ENCODE measurements at places on chromosomes 16 and 17.

DNA sequence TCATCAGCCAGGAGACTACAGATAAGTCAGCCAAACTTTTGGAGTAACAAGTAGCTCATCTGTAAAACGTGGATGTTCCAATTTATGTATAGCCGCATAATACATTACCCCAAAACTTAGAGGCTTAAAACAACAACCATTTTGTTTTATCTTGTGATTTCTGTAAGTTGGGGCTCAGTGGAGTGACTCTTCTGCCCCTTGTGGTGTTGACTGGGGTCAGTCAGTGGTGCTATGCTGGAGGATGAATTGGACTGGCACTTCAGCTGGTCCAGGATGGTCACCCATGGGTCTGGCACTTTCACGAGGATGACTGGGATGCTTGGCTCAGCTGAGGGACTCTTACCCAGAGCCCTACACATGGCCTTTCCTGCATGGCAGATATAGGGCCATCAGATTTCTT is 172.5 kb downstream of the WWOX start:
- DNase-seq: no peak

- no peak for DNase-seq
These were observed 58.7 kb upstream of the ZNF423 start for GRCh38 chr16:49914657-49915056.

GRCh38 chr16:29912087-29912486 is 11.8 kb downstream of the ASPHD1 start:
- DNase-seq: no peak

GRCh38 chr17:68353111-68353521 is 61.8 kb downstream of the ARSG start:
- DNase-seq: no peak

- no peak for DNase-seq
These were observed 307.4 kb upstream of the AXIN2 start for GRCh38 chr17:65868881-65869280.

- DNase-seq: no peak
These were observed 1.1 kb downstream of the CAMTA2 start for GRCh38 chr17:4986403-4986802.

DNA sequence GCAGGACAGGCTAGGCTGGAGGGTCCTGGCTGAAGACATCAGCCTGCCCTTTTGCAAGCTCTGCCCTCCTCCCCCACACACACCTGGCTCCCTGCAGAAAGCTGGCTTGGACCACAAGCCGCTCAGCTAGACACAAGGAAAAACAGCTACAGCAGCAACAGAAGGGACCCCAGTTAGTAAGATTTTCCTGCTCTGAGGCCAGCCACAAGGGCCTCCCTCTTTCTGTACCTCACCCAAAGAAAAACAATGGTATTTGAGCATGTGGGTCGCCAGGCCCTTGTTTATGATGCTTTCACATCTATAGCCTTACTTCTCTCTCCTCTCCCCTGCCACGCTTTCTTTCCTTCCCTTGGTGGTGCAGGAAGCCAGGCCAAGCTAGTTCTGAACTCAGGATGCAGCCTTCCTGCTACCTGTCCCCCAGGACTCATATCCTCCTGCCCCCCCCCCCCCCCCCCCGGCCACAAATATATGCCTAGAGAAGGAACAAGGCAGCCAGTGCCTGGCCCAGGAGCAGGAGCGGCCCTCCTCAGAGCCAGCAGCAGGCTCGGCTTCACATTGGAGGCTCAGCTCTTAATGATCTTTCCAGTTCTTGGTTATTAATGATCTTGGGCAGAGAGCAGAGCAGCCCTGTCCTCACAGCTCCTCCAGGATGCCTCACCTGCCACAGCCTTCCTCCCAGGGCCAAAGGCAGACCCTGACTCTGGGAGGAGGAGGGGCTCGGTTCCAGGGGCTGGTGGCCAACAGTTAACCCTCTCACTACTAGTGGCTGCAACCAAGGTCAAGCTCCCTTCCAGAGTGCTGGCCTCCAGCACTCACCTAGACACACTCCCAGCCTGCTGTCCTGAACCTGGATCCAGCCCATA is 19.5 kb downstream of the GRIN2C start:
- no peak for DNase-seq

DNA sequence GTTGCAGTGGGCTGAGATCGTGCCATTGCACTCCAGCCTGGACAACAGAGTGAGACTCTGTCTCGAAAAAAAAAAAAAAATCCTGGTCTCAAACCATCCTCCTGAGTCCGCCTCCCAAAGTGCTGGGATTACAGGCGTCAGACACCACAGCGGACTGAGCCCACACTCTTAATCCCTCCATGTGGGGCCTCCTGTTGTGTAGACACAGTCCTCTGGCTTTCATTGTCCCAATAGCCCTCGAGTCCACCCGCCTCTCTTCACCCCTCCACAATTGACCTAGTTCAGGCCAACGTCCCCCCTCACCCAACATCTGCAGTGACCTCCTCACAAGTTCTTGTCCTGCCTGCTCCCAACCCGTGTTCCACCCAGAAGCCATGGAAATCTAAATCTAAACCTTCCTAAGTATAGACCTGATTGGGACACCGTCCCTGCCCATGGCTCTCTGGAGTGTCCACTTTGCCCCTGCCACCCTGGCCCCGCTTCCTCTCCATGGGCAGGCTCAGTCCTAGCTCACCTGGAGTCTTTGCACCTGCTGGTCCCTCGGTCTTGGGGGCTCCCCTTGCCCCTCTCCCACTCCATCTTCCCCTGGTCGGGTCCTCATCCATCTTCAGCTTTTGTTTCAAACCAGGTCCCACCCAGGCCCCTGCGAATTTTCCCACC is 46.7 kb downstream of the HAPSTR1 start:
- no peak for DNase-seq

GRCh38 chr16:58699151-58699550 is 14.6 kb upstream of the SLC38A7 start:
- no peak for DNase-seq

GRCh38 chr16:85129876-85130704 is 17.8 kb upstream of the CIBAR2 start:
- no peak for DNase-seq

DNA sequence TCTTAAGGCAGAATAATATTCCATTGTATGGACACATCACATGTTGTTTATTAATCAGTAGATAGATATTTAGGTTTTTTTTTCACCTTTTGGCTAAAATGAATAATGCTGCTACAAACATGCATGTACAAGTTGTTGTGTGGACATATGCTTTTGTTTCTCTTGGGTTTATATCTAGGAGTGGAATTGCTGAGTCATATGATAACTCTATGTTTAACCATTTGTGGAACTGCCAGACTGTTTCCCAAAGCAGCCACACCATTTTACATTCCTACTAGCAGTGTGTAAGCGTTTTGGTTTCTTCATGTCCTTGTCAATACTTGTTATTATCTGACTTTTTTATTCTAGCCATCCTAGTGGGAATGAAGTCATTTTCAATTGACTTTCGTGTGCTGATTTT is 21.3 kb downstream of the CYLD start:
- no peak for DNase-seq

- DNase-seq: no peak
These were observed 6.7 kb upstream of the TLCD3A start for GRCh38 chr17:725746-726145.

GRCh38 chr16:77967054-77967904 is 55.1 kb upstream of the CLEC3A start:
- DNase-seq: no peak

DNA sequence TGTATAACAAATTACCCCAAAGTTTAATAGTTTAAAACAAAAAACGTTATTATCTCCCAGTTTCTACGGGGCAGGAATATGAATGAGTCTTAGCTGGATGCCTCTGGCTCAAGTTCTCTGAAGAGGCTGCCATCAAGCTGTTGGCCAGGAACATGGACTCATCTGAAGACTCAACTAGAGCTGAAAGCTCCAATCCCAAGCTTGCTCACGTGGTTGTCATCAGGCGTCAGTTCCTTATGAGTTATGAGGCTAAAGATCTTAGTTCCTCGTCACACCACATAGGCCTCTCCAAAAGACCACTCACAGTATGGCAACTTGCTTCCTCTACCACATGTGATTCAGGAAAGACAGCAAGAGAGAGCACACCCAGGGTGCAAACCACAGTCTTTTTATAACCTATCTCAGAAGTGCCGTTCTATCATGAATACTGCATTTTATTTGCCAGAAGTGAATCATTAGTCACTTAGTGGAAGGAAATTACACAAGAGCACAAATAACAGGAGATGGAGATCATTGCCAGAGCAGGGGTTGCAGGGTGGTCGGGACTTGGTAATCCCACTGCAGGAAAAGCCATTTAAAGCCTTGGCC is 48.7 kb upstream of the NLK start:
- DNase-seq: no peak

- no peak for DNase-seq
These were observed 42.6 kb downstream of the KLHDC4 start for GRCh38 chr16:87723226-87723623.

- DNase-seq: no peak
These were observed 19.5 kb downstream of the LYRM1 start for GRCh38 chr16:20920091-20920490.

DNA sequence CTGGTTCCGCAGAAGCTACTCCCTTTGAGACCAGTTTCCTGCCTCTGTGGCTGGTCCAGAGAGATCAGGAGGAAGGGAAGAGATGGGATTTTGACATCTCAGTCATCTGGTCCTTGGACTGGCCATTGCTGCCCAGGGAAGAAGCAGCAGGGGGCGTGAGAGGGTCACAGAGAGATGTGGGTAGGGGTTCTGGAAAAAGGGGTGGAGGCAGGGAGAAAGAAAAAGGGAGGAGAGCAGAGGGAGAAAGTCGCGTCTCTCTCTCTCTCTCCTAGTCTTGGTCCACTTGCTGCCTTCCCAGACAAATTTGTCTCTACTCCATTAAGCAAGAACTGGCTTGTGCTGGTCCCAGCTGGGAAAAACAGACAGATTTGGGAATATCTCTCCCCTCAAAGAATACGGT is 4.4 kb downstream of the SHBG start:
- DNase-seq: no peak

DNA sequence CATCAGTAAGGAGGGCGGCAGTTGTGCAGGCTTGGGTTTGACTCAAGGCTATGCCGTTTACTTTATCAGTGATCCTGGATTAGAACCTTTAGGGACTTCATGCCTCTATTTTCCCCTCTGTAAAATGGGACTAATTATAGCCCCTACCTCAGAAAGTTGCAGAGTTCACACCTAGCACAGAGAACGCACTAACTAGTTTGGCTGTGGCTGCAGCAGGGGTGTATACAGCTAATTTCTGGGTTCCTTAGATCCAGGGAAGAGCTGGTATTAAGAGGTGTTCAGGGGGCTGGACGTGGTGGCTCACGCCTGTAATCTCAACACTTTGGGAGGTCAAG is 267.3 kb downstream of the CPPED1 start:
- DNase-seq: no peak

- DNase-seq: no peak
These were observed 36.4 kb upstream of the CCDC182 start for GRCh38 chr17:57781386-57782061.

DNA sequence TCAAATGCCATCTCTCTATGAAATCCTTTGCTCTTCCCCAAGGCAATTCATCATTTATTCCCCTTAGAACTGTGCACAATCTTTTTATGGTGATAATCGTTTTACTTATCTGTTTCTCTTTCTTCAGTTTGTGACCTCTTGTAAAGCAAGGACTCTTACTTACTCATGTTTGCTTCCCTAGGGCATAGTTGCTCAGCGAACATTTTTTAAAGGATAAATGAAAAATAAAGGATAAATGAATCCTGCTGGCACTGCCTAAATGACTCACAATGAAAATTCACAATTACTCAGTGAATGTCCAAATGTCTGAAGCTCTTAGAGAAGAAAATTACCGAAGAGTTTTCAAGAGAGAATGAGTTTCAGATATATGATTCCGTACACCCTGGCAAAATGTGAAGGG is 671.7 kb downstream of the CDH11 start:
- no peak for DNase-seq

DNA sequence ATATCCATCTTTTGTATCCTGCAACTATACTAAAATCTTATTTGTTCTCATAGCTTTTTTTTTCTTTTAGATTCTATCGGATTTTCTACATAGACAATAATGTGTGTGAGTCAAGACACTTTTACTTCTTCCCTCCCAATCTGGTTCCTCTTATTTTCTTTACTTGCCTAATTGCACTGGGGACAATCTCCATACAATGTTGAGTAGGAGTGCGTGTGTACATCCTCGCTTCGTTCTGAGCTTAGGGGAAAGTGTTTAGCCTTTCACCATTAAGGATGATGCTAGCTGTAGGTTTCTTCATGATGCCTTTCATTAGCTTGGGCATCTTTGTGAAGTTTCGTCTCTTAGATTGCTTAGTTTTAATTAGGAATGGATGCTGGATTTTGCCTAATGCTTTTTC is 2.9 kb downstream of the SPATA32 start:
- DNase-seq: no peak

GRCh38 chr16:5895137-5895536 is 797.5 kb upstream of the EEF2KMT start:
- no peak for DNase-seq

DNA sequence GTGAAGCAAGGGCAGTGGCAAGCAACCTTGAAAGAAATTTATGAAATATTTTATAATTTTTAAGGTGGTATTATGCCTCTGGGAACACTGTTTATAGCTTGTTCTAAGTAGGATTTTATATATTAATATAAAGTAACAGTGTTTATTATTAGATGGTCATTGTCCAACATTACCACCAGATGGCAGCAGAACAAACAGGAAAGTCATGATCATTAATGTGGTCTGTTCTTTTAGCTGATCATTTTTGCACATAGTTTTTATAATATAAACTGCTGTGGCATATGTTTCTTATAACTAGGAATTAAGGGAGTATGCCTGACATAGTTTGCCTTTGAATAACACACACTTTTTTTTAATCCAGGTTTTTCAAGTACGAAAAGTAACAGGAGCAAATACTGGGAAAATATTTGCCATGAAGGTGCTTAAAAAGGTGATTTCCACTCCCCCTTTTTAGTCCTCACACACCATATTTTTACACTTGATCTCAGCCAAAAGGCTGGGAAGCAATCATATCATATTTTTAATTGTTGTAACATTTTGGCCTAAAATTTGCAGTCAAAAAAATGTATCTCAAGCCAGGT is 21.4 kb downstream of the RPS6KB1 start:
- DNase-seq: no peak

DNA sequence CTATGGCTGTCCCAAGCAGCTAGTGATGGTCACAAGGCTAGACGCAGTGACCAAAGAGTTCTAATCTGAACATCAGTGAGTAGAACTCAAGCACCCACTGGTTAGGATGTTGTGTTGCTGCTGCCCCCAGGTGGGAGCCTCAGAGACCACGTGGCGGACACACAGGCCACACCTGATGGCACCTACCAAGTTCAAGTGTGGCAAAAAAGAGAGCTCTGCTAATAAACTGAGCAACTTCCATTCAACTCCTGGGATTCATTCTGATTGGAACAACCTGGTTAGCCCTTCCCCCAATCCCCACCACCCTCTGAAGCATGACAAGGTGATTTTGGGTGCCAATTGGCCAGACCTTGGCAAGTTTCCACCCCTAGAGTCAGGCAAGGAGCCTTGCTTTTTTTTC is 3.5 kb upstream of the LCMT1 start:
- peak; percentile 28 for DNase-seq

- no peak for DNase-seq
These were observed 13.7 kb upstream of the COL1A1 start for GRCh38 chr17:50214976-50215760.

DNA sequence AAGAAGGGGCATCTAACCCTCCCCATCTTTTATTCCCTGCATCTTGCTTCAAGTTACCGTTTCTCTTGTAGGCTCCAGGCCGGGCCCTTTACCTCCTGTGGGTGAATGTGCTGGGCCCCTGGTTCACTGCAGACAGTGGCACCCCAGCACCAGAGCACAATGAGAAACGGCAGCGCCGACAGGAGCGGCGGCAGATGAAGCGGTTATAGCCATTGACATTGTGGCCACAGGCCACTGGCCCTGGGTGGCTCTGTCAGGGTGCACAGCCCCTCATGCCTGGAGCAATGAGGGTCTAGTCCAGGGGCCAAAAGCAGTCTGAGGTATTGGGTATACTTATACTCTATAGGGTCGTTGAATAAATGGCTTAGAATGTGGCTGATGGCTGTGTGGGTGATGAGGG is 2.0 kb downstream of the TMEM208 start:
- DNase-seq: no peak

Data from stimulated activated CD4-positive, alpha-beta T cell treated with anti-CD3 and anti-CD28 coated beads, Interleukin-2, amount 100 ng/mL, for 24 hours (primary cell).